IPS-NIHi11 (cell line): ENCODE measurements at places on chromosomes 4 and X.

- no peak for DNase-seq
Measured at GRCh38 chr4:6986072-6986780, 56.9 kb upstream of the TADA2B start.

- DNase-seq = no peak
Measured at GRCh38 chrX:38799995-38800580, 1.2 kb upstream of the MID1IP1 start.

DNA sequence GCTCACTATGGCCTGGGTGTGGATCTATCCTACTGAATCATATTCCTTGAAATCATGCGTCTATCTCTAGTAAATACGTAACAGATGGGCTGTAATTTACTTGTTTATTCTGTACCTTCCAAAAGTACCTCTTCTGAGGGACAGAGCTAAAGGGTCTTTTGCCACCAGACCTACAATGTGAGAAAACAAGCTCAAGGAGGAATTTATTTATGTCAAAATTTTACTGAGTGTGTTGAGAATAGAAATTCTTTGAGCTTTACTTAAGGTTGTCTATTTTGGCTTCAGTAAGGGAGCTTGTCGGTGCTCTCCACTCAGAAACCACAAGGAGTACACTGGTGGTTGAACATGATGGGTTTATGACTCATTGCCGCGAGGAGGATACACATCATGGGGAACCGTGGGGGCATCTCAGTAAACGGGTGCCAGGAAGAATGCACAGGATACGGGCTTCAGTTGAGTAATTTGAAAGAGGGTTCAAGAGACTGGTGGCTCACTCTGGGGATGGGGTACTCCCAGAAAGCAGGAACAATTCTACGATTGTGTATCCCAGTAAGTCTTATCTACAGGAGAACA is 3.0 kb downstream of the ANK2 start:
- no peak for DNase-seq

GRCh38 chrX:4655743-4656142 is 942.3 kb upstream of the PRKX start:
- DNase-seq = no peak

DNA sequence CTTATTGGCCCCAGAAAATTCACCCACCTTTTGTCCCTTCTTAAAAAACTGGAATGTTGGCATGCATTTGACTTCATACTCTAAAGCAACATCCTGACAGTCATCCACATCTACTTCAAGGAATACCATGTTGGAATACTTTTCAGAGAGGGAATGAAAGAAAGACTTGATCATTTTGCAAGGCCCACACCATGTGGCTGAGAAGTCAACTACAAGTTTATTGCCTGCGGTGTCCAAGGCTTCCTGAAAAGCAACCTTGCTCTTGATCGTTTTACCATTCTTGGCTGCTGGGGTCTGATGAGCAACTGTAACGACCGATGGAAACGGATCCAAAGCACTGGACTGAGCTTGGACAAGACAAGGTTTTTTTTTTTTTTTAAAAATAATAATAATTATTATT is 9.3 kb downstream of the SEPTIN11 start:
- no peak for DNase-seq

DNA sequence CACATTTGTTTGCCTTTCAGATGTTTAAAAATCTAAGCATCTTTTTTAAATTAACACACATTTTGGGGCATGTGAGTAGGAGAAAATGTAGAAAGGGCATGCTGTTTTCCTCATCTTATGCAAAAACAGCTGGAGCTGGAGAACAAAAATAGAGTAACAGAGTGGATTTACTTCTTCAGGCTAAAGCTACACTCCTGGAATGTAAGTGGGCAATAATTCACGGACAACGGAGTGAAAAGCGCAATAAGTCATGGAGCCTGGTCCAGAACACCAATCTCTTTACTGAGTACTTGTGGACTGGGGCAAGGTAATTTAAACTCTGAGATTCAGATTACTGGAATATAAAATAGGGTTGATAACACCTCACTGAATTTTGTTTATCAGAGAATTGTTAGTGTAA is 1018.8 kb upstream of the HS3ST1 start:
- no peak for DNase-seq

GRCh38 chr4:93897559-93897958 is 69.0 kb downstream of the ATOH1 start:
- DNase-seq = peak; percentile 11

- DNase-seq = no peak
Measured at GRCh38 chr4:74481891-74482609, 37.1 kb downstream of the AREG start.

DNA sequence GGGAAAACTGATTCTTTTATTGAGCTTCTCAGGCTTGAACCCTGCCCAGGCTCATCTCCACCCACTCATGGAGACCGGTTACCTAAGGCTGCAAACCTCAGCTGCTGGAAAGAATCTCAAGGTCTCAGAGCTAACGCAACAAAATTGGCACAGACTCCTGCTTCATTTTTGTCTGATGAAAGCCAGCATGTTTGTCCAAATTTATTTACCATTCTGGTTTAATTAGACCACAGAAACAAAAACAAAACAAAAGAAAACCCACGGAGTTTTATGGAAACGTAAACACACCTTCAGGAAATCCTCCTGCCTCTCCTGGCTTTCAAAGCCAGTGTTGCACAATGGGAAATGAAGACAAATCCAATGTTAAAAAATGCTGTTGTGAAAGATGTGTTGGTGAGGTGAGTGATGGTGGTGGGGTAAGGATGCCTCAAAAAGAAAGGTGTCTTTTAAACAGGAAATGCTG is 56.4 kb upstream of the PDLIM3 start:
- no peak for DNase-seq

DNA sequence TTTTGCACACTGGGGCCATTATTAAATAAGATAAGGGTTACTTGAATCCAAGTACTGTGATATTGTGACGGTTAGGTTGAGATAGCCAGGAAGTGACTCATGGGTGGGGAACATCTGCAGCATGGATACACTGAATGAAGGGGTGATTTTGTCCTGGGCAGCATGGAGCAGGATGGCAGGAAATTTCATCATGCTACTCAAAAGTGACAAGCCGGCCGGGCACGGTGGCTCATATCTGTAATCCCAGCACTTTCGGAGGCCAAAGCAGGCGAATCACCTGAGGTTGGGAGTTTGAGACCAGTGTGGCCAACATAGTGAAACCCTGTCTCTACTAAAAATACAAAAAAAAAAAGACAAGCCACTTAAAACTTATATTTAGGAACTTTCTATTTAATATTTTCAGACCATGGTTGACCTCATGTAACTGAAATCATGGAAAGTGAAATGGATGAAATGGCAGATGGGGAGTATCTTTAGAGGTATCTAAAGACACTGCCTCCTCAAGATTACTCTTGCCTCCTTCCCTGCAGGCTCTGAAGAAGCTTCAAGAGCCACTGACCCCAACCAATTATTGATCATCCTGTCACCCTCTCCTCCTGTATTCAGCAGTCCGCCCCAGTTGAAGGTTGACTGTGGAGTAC is 3.9 kb upstream of the TRIM60 start:
- no peak for DNase-seq

DNA sequence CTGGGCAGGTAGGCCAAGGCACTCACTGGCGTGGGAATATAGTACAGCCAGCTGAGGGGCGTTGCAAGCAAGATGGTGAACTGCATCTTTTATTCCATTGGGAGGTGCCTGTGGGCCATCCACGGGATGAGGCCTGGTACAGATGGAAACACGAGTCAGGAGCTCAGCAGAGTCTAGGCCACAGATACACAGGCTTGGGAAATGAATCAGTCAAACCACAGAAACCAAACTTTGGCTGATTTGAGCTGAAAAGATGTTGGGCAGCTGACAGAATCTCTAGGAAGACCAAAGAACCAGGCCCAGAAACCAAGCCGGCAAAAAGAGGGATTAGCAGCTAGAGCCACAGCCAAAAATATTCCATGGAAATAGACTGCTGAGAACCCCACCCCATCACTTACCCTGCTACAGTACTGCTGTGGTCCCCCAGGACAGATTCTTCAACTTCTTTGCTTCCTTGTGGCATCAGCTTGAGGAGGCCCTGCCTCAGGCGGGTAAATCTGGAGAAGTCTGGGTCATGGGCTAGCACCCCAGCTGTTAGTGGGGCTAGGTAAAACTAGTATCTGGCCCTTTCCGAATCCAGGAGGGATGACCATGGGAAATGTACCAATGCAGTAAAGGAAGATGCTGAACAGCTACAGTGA is 75.4 kb downstream of the TMEM131L start:
- no peak for DNase-seq

DNA sequence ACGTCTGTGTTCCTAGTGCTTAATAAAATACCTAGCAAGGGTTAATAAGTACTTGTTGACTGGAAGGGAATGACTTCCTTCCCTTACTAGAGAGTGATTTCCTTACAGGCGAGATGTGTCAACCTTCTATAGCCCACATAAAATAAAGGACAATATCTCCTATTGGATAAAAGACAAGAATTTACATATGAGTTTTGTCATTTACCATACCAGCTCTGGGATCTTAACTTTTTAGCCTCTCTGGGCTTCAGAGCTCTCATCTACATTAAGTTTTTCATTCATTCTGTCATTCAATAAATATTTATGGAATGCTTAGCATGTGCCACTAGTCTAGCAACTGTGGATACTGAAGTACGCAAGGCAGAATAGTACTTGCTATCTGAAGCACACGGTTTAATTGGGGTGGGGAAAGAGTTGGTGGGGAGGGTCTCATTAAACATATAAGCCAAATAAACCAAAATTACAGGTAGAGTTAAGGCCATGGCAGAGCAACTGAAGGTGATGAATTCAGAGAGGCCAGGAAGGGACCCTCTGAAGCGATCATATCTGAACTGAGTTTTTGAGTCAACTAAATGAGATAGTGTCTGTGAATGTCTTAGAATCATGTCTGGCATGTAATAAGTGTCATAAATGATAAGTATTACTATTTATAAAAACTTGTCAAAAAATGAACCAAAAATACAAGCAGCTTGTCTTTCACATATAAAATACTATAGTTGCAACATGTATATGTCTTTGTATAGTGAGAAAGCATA is 91.6 kb upstream of the BMP2K start:
- no peak for DNase-seq

DNA sequence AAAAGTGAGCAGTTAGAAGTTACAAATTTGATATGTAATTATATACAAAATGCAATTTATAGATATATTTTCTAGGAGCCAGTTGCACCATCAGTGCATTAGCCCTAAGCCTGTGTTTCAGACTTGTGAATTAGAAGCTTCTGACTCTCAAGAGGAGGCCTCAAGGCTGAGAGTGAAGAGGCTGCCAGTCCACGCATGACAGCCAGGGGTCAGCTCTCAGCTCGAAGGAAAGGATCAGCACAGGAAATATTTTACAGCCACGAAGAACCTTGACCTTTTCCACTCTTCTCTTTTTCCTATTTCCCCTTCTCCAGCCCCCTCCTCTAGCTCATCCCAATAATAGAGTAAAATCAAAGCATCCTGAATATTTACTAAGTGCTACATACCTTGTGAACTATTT is 642.4 kb downstream of the TRIML1 start:
- DNase-seq = peak; percentile 50

- no peak for DNase-seq
Measured at GRCh38 chrX:38929966-38930421, 128.7 kb downstream of the MID1IP1 start.

- peak; percentile 77 for DNase-seq
Measured at GRCh38 chr4:74364652-74365491, at the start of gene EREG. EREG (plus strand) TSS chr4:74365145; CDS start chr4:74365309, 164 bp downstream.

GRCh38 chr4:137611998-137612700 is 79.9 kb upstream of the PCDH18 start:
- DNase-seq = no peak

DNA sequence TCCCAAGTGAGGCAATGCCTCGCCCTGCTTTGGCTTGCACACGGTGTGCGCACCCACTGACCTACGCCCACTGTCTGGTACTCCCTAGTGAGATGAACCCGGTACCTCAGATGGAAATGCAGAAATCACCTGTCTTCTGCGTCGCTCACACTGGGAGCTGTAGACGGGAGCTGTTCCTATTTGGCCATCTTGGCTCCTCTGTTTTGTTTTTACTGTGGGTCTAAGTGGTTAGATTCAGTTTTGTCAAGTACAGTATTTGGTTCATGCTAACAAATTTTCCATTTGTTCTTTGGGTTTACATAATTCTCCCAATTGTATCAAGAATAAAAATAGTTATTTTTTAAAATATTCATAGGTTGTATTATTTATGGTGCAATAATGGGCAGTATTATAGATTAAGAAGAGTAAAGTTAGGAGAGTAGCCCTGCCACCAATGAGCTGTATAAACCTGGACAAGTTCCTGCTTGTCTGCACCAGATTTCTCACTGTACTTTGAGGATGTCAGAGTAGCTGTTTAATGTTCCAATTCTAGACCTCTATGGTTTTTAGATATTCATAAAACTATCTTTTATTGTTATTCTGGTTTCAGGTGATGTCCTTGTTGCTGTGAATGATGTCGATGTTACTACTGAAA is 23.4 kb downstream of the INTU start:
- DNase-seq = no peak

- DNase-seq = no peak
Measured at GRCh38 chr4:105483840-105484239, 10.0 kb upstream of the PPA2 start.

- no peak for DNase-seq
Measured at GRCh38 chr4:166421556-166422156, 548.6 kb downstream of the TLL1 start.

DNA sequence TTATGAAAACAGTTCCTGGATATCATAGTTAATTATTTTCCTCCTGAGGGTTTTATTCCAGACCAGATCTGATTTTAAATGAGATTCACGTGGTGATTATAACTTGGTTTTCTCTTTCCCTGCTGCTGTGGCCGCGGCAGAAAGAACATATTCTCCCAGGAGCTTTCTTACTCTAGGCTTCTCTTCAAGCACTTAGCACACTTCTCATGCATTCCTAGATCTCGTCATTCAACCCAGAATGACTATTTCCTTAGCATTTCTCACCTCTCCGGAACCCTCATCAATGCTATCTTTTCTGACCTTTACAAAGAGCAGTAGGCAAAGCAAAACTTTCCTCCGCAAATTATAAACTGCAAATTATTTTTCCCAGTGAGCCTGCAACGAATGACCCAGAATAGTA is 122.9 kb downstream of the GPAT3 start:
- DNase-seq = no peak

DNA sequence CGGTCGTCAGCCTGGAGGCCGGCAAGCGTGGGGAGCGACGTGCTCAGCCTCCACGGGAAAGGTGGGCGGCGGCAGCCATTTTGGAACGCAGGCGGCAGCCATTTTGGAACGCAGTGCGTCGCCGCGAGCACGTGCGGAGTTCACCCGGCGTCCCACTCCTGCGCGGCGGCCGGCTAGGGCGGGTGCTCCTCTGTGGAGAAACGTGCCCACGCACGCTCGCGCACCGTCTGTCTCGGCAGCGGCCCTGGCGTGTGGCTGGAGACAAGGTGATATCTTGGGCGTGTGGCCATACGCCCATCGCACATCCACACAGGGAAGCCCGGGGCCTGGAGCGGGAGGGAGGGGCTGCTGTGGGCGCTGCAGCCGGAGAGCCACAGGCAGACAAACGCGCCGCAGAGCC is 21.1 kb downstream of the CPLX1 start:
- no peak for DNase-seq

GRCh38 chr4:150072906-150073714 is 5.1 kb upstream of the DCLK2 start:
- DNase-seq = no peak

GRCh38 chr4:186669159-186669731 is 54.4 kb downstream of the FAT1 start:
- peak; percentile 53 for DNase-seq

- DNase-seq = no peak
Measured at GRCh38 chrX:65987811-65988210, 52.1 kb downstream of the VSIG4 start.
